Mesenteric fat pad (tissue), 1 donor: ENCODE measurements at places on chromosomes 12 and 14.

GRCh38 chr12:10408842-10409241 lies 715 bp downstream of the KLRC4 start:
- DNase-seq = no peak

DNA sequence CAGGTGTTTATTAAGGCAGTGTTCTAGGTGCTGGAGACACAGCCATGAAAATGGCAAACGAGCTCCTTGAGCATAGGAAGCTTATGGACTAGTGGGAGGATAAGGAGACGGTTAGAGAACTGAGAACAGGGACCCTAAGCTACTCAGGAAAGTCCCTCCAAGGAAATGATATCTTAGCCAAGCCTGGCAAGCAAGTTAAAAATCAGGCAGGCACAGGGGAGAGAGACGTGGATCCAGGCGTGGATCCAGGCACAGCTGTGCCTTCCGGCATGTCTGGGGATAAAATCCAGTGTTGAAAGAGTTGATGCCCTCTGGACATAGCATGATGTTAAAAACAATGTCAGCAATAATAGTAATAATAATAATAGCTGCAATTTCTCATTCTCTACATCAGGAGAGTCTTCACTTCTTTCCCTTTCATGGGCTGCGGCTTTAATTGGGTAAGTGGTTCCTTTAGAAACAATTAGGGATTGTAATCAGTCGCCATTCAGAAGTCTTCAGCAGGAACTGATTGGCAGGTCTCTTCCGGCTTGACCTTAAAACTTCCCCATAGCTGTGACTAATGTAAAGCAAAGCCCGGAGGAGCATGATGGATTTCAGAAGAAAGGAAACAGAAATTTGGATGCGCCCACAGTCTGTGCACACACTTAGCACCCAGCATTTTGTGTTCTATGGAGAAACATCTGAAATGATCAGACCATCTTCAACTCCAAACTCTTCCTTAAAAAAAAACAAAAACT lies 230.2 kb downstream of the SLC41A2 start:
- no peak for DNase-seq

DNA sequence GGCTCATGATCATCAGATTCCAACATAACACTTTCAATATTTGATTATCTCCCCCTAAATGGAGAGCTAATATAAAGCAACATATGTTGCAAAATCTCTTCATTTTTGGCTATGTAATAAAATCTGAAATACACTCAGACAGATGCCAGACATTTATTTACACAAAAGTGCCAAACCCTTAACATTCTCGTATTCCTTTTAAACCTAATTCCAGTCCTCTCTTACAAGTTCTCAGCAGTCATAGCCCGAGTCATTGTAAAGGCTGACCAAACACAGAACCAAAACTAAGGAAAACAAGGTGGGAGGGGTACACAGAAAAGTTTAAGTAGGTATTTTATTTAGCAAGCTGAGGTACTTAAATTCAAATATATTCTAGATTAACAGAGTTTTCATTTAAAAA lies 81.4 kb downstream of the LRP6 start:
- no peak for DNase-seq

GRCh38 chr12:122079532-122080081 lies 1.1 kb downstream of the MLXIP start:
- no peak for DNase-seq

DNA sequence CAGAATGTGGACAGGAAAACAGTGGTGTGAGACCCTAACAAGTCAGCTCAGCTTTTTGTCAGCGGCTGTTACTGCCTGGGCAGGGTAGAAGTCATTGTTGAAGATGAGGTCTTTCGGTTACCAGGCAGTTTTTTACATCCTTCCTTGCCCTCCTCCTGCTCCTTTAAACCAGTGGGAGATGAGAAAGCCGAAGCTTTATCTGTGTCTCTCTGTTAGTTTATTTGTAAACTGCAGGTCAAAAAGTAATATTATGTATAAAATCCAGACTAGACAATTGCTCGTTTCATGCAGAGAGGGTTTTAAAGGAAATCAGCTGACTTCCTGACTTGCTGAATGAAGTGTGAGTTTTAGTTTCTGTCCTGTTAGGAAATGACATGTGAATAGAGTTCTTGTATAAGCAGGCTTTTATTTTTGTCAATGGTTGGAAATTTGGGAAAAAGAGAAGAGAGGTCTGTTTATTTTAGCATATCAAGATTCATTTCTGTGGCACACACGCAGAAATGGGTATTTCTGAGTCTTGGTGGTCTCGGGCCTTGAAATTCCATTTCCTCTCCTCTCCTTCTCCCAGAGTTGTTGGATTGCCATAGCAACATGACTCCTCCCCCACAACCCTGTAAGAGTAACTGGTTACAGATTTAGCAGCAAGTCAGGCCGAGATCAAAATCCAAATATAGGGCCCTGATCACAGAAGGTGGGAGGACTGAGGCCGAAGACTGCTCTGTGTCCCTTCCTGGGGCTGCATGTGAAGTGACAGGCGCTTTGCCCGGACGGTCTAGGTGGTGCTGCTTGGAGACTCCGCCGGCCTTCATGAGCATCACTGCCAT lies 60.8 kb downstream of the SAMD4A start:
- no peak for DNase-seq
